ENCODE measurements at places on chromosomes 16 and 17.

DNA sequence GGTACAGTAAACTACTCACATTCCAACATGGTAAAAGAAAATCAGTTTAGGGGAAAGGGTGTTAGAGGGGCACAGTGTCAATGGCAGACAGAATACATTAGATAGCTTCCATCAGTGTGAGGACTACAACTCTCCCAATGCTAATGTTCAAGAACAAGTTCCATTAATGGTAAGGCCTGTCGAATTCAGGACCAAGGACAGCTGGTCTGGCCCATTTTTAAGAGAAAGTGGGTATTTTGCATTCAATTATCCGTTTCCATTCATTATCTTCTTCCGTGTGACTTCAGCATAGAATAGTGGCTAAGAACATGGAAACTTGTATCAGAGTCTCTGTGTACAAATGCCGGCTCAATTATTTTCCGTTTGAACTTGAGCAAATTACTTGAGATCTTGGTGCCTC, 98.4 kb downstream of the XYLT1 start:
- DNase-seq: no peak

DNA sequence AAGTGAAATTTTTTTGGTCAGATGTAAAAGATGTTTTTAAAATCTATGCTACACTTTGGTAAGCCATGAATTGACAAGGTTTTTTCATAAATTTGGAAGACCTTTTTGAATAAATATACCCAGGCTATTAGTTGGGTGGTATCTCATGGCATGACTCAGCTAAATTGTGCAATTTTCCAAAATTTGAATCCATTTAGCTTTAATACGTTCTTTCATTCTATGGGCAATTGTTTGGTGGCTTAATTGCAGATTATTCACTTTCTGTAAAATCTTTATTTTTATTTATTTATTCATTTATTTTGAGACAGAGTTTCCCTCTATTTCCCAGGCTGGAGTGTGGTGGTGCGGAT, 82.8 kb upstream of the TNRC6A start:
- DNase-seq: no peak

- DNase-seq: no peak
Measured at GRCh38 chr17:66467766-66468165, 165.4 kb downstream of the PRKCA start.

GRCh38 chr16:61836804-61837393, 199.3 kb downstream of the CDH8 start:
- DNase-seq: no peak

GRCh38 chr16:72764015-72764654, 283.8 kb downstream of the ZFHX3 start:
- DNase-seq: no peak

GRCh38 chr17:69473841-69474831, 59.6 kb downstream of the MAP2K6 start:
- DNase-seq: no peak

DNA sequence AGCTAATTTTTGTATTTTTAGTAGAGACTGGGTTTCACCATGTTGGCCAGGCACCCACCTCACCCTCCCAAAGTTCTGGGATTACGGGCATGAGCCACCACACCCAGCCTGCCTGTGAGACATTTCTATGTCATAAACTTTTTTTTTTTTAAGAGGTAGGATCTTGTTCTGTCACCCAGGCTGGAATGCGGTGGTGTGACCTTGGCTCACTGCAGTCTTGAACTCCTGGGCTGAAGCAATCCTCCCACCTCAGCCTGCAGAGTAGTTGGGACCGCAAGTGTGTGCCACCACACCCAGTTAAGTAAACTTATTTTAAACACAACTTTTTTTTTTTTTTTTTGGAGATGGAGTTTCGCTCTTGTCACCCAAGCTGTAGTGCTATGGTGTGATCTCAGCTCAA, 47.2 kb downstream of the SCNN1G start:
- DNase-seq: no peak

GRCh38 chr16:13435873-13436474, 484.0 kb upstream of the ERCC4 start:
- no peak for DNase-seq

GRCh38 chr16:79887541-79888540, 287.3 kb upstream of the MAF start:
- DNase-seq: no peak

DNA sequence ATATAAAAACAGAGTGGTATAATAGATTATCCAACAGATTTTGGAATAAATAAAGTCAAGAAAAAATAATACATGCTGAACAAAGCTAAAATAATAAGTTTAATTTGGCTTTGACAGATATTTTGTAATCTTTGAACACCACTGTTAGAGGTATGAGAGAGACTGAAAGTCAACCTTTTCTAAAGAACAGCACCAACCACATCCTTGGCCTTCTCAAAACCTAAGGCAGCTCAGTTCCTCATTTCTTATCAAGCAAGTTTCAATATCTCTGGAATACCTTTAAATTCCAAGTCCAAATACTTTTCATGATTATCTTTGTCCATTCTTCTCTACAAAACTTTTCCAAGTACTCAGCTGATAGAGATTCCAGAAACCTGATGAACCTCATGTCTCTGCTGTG, 1603.8 kb downstream of the CDH8 start:
- no peak for DNase-seq

- DNase-seq: no peak
Measured at GRCh38 chr16:82741073-82741615, 114.4 kb downstream of the CDH13 start.

DNA sequence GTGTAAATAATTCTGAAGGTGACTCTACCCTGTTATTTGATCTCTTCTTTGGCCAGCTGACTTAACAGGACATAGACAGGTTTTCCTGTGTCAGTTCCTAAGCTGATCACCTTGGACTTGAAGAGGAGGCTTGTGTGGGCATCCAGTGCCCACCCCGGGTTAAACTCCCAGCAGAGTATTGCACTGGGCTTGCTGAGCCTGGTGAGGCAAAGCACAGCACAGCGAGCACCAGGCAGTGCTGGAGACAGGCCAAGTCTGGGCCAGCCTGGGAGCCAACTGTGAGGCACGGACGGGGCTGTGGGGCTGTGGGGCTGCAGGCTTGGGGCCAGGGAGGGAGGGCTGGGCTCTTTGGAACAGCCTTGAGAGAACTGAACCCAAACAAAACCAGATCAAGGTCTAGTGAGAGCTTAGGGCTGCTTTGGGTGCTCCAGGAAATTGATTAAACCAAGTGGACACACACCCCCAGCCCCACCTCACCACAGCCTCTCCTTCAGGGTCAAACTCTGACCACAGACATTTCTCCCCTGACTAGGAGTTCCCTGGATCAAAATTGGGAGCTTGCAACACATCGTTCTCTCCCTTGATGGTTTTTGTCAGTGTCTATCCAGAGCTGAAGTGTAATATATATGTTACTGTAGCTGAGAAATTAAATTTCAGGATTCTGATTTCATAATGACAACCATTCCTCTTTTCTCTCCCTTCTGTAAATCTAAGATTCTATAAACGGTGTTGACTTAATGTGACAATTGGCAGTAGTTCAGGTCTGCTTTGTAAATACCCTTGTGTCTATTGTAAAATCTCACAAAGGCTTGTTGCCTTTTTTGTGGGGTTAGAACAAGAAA, 5.1 kb downstream of the STH start:
- no peak for DNase-seq

- DNase-seq: peak; percentile 24
Measured at GRCh38 chr17:41322094-41322902, 6.8 kb upstream of the KRTAP17-1 start.

DNA sequence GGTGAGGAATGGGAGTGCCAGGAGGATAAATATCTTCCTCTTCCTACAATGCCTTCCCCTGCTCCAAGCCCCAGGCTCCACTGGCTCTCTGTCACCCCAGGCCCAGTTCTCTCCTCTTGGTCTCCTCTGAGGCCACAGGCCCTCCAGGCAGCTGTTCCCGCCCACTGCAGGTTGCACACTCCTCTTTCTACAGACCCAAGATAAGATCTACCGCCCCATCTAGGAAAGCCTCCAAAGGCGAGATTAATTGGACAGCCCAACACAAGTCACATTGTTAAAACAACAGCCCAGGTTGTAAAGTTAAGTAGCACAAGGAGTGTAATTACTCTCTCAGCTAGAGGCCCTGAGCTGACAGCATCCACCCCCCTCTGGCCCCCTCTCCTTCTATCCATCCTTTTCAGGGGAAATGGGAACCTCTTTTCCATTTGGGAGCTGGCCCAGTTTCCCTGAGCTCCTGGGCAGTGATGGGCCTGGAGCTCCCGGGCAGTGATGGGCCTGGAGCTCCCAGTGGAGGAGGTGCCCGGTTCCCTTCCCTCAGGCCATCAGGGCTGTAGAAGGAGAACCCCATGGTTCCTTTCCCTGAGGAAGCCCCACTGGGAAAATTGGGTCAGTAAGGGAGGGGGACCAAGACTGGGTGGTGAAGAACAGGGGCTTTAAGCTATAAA, 7.3 kb downstream of the DLX4 start:
- DNase-seq: no peak

GRCh38 chr16:8966817-8967131, 3.1 kb upstream of the USP7 start:
- DNase-seq: no peak

- no peak for DNase-seq
Measured at GRCh38 chr16:2614761-2615191, 67.5 kb upstream of the KCTD5 start.

DNA sequence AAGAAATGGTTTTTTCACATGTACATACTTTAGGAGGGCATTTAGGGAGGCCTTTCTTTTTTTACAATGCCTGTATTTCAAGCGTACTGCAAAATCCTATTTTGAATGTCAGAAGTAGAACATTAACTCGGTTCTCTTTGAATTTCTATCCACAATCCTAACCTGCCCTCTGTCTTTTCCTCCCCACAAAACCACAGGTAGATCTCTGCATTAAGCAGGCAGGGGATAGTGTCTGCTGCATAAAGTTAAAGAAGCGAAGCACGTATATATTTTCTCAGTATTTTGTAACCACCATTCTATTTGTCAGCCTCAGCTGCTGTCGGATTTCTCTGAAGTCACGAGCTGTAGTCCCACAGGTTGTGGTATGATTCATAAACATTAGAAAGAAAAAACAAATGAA, 137.5 kb downstream of the SHISA6 start:
- no peak for DNase-seq

DNA sequence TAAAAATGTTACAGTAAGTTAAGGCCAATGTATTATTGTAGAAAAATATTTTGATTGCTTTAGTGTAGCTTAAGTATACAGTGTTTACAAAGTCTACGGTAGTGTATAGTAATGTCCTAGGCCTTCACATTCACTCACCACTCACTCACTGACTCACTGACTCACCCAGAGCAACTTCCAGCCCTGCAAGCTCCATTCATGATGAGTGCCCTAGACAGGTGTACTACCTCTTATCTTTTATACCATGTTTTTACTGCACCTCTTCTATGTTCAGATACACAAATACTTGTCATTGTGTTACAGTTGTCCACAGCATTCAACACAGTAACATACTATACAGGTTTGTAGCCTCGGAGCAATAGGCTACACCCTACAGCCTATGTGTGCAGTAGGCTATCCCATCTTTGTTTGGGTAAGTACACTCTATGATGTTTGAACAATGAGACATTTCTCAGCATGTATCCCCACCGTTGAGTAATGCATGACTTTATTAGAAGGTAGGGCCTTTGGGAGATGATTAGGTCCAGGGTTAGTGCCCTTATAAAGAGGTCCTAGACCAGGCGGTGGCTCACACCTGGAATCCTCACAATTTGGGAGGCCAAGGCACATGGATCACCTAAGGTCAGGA, 117.8 kb downstream of the SLC39A11 start:
- DNase-seq: no peak

DNA sequence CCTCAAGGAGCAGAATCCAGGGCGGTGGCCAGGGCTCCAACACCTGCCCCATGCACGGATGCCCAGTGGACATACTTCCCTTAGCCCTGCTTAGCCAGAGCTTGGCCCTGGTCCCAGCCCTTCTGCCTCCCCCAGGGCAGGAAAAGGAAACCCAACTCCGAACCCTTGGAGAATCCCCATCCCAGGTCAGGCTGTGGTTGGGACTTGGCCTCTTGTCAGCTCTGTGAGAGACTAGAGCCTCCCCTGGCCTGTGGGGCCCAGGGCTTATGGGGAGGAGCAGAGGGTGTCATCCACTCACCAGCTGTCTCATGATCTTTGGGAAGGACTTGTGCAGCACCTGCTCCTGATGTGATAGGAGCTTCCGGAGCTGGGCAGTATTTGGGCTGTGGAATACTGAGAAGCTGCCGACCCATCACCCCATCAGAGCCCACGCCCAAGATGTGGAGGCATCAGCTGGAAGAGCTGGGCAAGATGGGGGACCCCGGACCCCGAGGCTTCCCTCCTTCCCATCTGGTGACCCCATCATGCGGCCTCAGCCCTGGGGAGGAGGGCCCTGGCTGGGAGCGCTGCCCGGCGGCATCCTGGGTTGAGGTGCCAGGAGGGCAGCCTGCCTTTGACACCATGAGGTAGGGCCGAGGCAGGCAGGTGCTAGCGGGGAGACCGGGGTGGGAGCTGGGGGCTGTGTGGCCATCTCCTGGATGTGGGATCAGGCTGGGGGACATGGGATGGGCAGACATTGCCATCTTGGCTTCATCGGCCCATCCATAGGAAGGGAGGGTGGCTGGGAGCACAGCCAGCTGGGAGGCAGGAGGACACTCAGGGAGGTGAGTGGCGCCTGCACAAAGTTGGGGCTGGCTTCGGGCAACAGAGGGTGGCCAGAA, 45.1 kb downstream of the TNFRSF13B start:
- no peak for DNase-seq

- DNase-seq: no peak
Measured at GRCh38 chr17:70318051-70318450, 148.7 kb downstream of the KCNJ2 start.

DNA sequence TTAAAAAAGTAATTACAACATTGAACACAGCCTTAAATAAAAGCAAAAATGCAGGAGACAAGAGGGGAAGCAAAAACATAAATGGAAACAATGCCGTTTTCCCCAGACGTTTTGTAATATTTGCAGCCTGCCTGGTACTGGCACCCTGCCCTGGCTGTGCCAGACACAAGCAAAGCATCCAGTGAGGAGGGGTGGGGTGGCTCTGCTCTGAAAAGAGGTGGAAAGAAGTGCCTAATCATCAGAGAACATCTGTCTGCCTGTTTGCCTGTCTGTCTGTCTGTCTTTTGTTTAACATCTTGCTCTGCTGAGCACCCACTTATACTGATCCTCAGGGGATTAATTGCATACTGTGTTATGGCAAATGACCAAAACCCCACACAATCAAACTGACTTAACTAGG, 62.7 kb downstream of the C16orf82 start:
- DNase-seq: no peak

- no peak for DNase-seq
Measured at GRCh38 chr17:60749050-60749449, 71.4 kb downstream of the BCAS3 start.

DNA sequence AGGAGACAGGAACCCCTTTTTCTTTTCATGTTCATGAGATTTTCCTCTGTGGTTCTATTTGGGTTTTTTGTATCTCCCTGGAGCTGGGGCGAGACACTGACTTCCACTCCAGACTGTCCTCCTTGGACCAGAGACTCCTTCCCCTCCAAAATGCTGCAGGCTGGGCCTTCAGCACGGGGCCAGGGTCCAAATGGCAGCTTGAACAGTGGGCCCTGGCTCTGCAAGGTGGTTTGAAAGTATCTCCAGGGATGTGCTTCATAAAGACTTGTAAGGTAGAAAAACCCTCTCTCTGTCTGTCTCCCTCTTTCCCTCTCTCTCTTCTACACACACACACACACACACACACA, 236.1 kb downstream of the ZNF423 start:
- no peak for DNase-seq

All from AG04449 (cell line).